Stimulated activated CD4-positive, alpha-beta T cell treated with anti-CD3 and anti-CD28 coated beads, Interleukin-2, amount 100 ng/mL, for 48 hours (primary cell): ENCODE measurements at places on chromosomes 6 and 20.

- DNase-seq, result peak; percentile 25
Observed at GRCh38 chr6:69232911-69233448, 563.8 kb downstream of the LMBRD1 start.

GRCh38 chr6:109478841-109479624 is 4.0 kb downstream of the ZBTB24 start:
- no peak for DNase-seq

DNA sequence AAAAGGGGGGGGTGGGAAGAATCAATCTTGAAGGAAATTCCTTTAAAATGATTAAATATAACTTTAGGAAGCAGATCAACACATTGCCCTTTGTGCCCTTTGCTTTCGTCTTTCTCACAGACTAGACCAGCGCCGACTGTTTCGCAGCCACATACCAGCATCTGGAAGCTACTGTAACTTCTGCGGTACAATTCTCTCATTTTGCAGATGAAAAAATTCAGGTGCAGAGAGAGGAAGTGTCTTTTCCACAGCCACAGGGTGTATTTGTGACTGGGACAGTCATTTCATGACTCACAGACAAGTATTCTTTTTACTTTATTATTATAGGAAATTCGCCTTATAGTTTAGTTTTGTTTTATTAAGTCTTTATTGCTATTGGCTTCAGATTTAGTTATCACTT is 84.2 kb downstream of the UST start:
- DNase-seq, result peak; percentile 23

- no peak for DNase-seq
Observed at GRCh38 chr6:27767851-27768250, 144.3 kb downstream of the OR2B2 start.

- DNase-seq, result no peak
Observed at GRCh38 chr6:105401247-105402089, 1.4 kb downstream of the PREP start.

DNA sequence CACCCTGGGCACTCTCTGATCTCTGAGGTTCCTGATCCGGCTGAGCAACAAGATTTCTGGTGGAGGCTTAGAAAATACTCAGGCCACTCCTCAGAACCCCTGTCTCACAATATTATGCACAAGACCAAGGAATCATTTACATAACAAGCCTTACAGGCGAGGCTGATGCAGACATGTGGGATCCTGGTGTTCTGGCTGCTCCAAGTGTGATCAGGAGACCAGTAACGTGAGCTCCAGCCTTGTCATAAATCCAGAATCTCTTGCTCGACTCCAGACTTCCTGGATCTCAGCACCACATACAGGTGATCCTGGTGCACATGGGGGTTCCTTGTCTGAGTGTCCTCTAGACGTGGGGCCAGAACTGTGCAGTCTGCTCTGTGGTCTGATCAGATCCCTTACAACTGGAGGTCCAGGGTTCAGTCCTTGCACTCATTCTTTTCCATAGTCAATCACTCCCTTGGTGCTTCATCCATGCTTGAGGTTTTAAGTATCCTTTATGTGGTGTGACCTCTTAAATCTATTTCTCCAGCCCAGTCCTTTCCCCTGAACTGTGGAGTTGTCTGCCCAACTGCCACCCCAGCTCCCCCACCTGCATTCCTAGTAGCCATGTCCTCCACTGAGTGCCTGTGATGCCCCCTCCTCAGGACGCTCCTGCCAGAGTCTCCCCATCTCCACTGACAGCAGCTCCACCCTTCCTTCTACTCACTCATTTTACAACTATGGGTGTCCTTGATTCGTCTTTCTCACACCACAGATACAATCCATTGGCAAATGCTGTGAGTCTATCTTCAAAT is 5.1 kb downstream of the HLA-C start:
- DNase-seq, result no peak

DNA sequence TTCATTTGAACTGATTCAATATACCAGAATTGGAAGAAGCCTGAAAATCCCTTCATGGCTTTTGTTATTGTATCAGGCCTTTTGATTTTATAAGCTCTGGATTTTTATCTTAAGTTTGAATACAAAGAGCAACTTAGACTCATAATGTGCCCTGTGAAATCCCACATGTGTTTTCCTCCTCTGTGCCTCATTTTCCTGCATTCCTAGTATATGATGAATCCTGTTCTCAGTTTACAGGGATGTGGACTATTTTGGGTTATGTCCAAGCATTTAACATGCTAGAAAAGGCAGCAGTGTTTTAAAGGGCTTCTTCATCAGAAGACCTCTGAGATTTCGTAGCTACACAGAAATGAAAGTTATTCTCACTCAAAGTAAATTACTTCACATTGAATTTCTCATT is 455.0 kb downstream of the RFPL4B start:
- DNase-seq, result no peak

GRCh38 chr6:147017153-147017552 is 187.1 kb upstream of the STXBP5 start:
- DNase-seq, result no peak

GRCh38 chr6:6851059-6851948 is 256.5 kb upstream of the RREB1 start:
- no peak for DNase-seq

DNA sequence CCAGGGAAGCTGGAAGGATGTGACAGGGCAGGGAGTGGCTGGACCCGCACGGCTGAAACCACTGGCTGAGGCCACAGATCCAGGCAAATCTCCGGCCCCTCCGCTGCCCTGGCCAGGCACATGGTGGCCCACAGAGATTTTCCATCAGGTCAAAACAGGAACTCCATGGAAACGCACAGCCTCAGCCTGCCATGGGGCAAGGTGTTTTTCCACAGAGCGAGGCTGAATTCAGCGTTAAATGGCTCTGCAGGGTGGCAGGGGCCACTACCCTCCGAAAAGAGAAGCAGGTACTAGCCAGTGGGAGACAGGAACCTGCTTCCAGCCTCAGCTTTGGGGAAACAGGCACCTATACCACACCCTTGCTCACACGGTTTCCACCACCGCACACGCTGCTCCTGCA is 53.1 kb downstream of the PREX1 start:
- DNase-seq, result no peak

DNA sequence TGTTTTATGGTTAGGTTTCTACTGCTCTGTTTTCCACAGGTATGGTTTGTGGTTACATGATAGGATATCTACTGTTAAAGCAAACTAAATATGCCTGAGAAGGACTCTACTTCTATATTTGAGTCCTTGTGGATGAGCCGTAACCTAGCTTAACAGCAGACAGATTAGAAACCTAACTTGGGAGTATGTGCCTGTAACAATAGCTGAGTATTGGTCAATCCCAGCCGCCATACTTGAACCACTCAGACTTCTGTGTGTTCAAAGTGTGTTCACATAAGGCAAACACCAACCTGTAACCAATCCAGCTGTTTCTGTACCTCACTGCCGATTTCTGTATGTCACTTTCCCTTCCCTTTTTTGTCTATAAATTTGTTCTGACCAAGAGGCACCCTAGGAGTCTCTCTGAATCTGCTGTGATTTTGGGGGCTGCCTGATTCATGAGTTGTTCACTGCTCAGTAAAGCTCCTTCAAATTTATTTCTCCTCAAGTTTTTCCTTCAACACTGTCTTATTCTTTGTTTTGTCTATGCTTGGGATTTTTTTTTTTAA is 37.1 kb downstream of the PHF3 start:
- DNase-seq, result no peak

DNA sequence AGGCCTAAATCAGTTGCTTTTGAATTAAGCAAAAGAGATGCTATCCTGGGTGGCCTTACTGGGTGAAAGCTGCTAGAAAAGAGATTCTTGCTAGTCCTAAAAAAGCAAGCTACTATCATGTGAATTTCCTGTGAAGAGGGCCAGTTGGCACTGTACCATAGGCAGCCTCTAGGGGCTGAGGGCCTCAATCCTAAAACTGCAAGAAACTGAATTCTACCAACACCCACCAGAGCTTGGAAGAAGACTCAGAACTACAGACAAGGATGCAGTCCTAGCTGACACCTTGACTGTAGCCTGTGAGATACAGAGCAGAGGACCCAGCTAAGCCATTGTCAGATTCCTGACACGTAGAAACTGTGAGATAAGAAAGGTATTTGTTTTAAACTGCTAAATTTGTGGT is 24.5 kb downstream of the CLIC5 start:
- no peak for DNase-seq

DNA sequence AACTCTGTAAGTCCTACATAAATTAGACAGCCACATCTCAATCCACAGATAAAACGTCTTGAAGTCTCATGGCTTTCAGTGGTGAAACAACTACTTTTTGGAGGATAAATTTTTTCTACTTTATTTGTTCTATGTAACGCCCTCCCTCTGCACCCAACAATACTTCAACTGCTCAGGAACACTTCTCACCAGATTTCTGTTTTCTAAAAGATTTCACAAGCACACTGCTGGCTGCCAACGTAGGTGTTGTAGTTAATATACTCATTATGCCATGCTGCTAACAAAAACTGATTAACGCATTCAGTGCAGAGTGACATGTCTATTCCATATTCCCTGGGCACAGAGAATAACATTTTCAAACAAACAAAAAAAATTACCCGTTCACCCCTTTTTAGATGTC is 10.2 kb downstream of the USP49 start:
- DNase-seq, result no peak

GRCh38 chr6:158321960-158322359 is 9.7 kb downstream of the TULP4 start:
- no peak for DNase-seq

- DNase-seq, result no peak
Observed at GRCh38 chr6:16911088-16911487, 149.8 kb upstream of the ATXN1 start.

DNA sequence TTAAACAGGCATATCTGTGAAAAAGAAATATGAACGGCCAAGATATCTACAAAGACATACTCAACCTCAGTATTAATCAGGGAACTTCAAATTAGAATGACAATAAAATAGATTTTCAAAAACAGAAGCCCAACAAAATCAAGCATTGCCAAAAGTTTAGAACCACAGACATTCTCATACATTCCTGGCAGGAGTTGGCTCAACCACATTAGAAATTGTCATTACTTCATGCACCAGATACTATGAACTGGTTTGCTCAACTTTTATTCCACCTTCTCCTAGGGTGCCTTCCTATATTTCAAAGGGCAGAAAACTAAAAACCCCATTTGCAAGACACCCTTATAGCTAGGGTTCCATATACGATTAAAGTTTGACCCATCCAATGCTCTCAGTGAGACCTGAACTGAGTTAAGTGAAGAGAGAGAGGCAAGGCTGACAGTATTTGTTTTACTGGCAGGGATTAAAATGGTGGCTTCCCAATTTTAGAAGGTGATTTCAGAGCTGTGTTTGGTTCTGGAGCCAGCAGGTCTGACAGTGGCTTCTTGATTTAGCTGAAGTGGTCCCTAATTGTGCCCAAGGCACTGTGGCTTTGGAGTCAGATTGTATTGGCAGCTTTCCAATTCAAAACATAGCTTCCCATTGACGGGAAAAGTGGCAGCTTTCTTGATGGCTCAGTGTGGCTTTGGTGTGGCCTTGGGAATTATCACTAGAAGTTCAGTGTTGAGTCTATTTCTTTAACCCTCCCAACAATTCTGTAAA is 77.1 kb upstream of the CDYL start:
- DNase-seq, result no peak

DNA sequence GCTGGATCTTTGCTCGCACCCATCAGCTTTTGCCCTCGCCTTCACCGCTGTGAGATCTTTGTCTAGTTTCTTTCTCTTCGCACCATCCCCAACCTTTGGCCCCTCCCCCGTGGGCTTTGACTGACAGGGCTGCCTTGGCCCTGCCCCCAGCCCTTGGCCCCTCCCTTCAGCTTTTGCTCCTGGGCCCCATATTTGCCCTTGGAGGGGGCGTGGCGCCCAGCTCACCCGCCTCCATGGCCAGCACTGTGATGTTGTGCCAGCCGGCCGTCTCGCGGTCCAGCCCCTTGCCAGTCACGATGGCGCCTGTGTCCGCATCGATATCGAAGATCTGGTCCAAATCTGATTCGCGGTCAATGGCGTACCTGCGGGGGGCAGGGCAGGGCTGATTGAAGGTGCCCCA is 81.1 kb downstream of the CD40 start:
- DNase-seq, result no peak

DNA sequence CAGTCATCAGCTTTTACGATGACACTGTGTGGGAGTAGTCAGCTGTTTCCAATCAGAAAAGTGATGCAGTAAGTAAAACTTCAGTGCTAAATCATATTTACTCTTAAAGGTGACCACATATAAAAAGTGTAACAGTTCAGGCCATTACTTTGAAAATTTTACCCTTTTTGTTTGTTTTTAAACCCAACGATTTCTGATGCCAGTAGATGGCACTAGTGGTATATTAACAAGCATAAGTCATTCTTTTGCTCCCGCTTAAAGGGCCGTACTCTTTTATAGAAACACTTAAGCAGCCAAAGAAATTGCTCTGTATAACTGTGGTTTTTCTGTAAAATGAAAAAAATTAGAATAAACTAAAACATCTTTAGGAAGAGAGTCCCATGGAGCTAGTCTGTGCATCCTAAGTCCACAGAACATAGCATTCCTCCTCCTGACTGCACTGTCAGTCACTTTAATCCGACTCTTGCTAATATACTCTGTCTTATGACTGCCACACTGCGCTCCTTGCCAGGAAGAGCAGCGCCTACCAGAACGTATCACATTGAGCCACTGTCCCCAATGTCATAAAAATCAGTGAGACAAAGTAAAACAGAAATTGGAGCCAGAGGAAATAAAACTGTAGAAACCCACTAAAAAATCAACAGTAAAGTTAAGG is 25.0 kb downstream of the HEBP2 start:
- DNase-seq, result no peak

DNA sequence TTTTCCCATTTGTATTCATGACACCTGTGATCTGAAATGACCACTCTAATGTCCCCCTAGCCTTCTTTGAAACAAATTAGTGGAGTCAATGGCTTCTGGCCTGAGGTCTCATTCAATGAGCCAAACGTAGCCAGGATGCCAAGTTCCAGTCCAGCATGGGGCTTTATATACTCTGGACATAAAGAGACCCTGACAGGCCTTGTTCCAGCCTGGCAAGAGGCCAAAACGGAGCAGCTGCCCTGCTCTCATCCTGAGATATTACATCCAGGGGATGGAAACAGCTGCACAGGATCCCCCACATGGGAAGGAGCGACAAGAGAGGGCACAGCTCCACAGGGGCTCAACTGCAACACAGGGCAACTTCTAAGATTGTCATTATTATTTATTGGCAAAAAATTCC is 437.8 kb downstream of the CDH26 start:
- DNase-seq, result no peak

DNA sequence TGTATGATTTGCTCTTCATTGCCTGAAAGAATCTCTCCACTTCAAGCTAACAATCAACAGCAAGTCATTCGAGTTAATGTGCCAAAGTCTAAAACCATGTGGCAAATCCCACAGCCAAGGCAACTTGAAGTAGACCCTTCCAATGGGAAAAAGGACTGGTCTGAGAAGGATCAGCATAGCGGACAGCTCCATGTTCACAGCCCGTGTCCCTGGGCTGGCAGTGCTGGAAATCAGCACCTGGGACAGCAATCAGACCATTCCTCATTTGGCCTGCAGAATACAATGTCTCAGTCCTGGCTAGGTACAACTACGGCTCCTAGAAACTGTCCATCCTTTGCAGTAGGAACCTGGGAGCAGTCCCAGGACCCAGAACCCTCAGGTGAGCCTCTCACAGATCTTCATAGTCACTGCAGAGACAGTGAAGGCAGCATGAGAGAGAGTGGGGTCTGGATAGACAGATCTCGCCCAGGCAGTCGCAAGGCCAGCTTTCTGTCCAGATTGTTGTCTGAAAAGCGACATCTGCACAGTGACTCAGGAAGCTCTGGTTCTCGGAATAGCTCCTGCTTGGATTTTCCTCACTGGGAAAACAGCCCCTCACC is 1.1 kb downstream of the GJA10 start:
- no peak for DNase-seq
